ENCODE measurements at places on chromosomes 1 and 21.

- DNase-seq, result peak; percentile 19
Observed at GRCh38 chr1:167722152-167722869, 529 bp downstream of the MPZL1 start.

- no peak for DNase-seq
Observed at GRCh38 chr1:154607106-154607608, 829 bp downstream of the ADAR start.

GRCh38 chr1:11281518-11282331 is 8.7 kb downstream of the UBIAD1 start:
- peak; percentile 16 for DNase-seq

- no peak for DNase-seq
Observed at GRCh38 chr1:38444770-38445442, 398.3 kb upstream of the POU3F1 start.

GRCh38 chr1:97621955-97622354 is 298.9 kb downstream of the DPYD start:
- no peak for DNase-seq

DNA sequence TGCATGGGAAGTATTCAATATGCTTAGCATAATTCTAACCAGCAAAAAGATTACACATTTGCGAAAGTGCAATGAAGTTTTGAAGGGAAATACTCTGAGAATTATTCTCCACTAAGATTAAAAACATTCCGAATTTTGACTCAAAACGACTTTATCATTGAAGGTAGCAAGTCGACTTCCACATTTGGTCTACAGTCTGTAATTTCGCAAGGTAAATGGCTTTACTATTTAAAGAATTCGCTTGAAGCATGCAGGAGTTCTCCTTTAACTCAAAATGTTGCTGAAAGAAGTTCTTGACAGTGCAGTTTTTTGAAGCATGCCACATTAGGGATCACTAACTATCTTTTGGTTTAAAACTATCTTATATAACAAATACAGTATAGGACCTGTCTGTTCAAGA is 161.0 kb upstream of the HP1BP3 start:
- DNase-seq, result no peak

DNA sequence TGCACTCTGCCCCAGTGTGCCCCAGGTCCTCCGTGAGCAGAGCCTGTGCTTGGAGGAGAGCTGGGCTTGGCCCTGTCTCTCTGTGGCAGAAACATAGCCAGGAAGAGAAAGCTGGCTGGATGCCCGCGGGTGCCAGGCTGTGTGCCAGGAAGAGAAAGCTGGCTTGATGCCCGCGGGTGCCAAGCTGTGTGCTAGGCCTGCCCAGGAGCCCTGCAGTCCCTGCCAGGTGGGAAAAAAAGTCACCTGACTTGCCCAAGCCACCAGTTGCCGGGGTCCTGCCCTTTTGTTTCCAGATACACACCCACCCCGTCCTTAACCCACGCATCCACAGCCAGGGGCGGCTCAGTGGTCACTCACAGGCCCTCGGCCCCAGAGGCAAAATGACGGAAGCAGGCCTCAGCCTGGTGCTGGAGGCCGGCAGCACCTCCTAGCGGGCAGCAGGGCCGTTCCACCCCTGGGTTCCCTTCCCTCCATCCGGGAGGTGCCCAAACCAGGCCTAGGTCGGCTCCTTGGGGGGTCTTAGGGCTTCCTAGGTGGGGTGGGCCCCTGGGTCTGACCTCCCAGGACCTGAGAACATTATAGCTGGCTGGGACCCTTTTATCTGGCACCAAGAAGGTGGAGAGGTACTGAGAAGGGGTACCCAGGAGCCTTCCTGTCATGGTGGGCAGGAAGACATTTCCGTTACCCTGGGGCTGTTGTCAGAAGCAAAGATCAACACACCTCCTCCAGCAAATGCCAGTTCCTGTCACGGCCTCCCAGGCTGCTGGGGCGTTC is 9.1 kb downstream of the ITGB2 start:
- DNase-seq, result peak; percentile 48

- no peak for DNase-seq
Observed at GRCh38 chr1:98555814-98556213, 105.7 kb upstream of the SNX7 start.

DNA sequence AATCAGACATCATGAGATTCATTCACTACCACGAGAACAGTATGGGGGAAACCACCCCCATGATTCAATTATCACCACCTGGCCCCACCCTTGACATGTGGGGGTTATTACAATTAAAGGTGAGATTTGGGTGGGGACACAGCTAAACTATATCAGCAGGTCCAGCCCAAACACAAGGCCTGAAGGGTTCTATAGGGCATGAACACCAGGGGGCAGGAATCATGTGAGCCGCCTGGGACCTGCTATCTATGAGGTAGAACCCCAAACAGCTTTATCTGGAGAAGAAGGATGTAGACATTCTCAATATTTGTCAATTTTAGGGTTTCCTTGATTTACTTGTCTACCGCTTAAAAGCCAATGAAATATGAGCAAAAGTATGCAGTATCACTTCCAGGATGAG is 294.9 kb upstream of the DEPDC1 start:
- no peak for DNase-seq

- no peak for DNase-seq
Observed at GRCh38 chr1:76038287-76039004, 36.1 kb upstream of the ST6GALNAC3 start.

DNA sequence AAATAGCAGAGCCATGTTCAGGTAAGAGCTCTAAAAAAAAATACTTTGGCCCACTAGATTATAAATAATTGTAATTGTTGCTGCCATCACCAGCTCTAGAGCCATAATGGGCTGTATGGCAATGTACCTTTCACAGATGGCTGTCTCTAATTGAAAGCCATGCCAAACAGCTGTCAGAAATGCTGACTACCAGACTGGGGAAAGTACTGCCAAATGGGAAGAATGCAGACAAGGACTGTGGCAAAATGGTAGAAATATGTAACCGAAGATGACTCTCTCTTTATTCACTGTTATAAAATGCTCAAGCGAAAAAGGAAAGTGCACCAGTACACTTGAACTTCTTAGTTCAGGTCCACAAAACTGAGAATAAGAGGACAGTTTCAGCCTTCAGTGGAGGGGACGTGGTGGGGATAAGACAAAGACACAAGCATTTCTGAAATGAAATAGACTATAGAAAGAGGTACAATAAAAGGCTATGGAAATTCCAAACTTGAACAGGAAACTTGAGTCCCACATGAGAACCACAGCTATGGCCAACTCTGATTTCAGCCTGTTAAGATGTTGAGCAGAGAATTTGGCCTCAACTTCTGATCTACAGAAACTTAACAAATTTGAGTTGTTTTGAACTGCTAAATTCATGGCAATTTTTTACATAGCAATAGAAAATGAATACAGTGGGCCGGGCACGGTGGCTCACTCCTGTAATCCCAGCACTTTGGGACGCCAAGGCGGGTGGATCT is 46.5 kb upstream of the LPGAT1 start:
- no peak for DNase-seq

GRCh38 chr1:19374926-19375325 is 62.8 kb downstream of the SLC66A1 start:
- DNase-seq, result no peak

GRCh38 chr1:180257028-180257386 is 26.9 kb downstream of the LHX4 start:
- no peak for DNase-seq

GRCh38 chr21:33067457-33067856 is 2.5 kb upstream of the OLIG1 start:
- no peak for DNase-seq

- DNase-seq, result no peak
Observed at GRCh38 chr1:118333601-118334210, 148.7 kb upstream of the SPAG17 start.

DNA sequence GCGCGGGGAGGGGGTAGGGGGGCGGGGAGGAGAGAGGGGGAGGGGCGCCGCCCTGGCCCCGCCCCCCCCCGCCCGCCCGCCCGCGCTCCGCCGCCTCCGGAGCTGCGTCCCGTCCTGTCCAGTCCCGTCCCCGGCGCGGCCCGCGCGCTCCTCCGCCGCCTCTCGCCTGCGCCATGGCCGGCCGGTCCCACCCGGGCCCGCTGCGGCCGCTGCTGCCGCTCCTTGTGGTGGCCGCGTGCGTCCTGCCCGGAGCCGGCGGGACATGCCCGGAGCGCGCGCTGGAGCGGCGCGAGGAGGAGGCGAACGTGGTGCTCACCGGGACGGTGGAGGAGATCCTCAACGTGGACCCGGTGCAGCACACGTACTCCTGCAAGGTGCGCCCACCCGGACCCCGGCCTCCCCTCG is at the start of gene AGRN:
TSS of gene AGRN (plus strand) at position 121 of the 405 bp plus-strand sequence. CDS start at position 174, 53 bp downstream.
- DNase-seq, result no peak

GRCh38 chr1:85599076-85599491 is 18.5 kb downstream of the CCN1 start:
- DNase-seq, result no peak
